Right cardiac atrium (tissue), 5 donors: ENCODE measurements at places on chromosomes 1 and 21. TPM values are rescaled to one million over a fixed set of nuclear protein-coding genes. Genes with fewer than 3 reads are reported as not detected.

- DNase-seq: peak; percentile 72
These were observed 15.5 kb downstream of the PI4KB start for GRCh38 chr1:151311589-151312331.

Gene HSD11B1
- total RNA-seq: 4.3 TPM

DNA sequence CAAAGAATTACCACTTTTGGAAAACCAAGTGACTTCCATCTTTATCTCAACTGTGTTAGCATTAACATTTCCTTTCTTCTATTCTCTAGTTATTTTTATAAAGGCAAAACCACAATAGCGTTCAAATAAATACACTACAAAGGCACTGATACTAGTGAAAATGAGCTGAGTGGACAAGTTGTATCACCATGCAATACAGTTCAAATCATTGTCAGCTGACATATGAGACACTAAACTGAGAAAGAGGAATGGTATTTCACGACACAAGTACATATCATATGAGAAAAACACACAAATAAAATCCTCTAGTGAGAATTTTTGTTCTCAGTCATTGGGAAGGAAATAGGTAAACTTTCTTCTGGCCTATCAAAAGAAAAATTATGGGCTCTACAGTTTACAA, 26.2 kb downstream of the ENAH start:
- no peak for DNase-seq

Gene PRAMEF20
- total RNA-seq: not detected

Gene DEPDC1
- 0.08 TPM for total RNA-seq

DNA sequence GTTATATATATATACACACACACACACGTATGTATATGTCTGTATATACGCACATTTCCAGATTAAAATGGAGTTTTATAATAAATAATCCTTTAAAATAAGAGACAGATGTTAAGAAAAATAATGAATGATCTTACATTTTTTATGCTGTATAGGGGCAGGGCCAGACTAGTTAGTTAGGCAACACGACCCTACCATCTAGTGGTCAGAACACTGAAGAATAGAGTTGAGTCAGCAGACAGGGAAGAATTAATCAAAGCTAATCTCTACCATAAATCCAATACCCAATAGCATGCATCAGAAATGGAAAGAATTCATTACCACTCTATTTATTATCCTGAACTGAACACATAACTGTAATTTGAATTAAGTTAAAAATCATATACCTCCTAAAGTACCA, 156.7 kb downstream of the BRINP3 start:
- no peak for DNase-seq

- DNase-seq: no peak
These were observed 32.9 kb upstream of the B3GALT5 start for GRCh38 chr21:39579734-39580332.

- DNase-seq: no peak
These were observed 9.0 kb upstream of the RHBG start for GRCh38 chr1:156359973-156360372.

GRCh38 chr1:58818075-58818474, 34.2 kb upstream of the JUN start:
- DNase-seq: no peak

Gene HLX
- 9.4 TPM for total RNA-seq

DNA sequence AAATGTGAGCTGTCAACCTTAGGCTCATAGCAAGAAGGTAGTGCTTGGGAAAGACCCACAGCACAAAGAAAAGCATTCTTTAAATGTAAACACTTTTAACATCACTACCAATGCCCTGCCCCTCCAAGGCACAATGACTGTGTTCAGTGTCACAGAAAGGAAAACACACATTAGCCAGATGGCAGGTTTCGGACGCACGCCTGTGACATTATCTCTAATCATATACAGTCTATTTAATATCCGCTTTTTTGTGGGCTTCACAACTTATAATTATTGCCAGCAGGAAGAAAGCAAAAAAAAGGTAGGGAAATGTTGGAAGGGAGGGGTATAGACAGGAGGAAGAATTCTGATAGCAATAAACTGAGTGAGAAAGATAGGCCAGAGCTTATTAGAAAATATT, 112.4 kb upstream of the BEND5 start:
- no peak for DNase-seq

GRCh38 chr21:38858026-38858811, 52.5 kb downstream of the ETS2 start:
- no peak for DNase-seq

GRCh38 chr1:42983253-42983652, 24.6 kb upstream of the SLC2A1 start:
- DNase-seq: no peak

Gene CPLANE2
- total RNA-seq: 4.0 TPM

Gene CFAP141
- not detected for total RNA-seq

GRCh38 chr1:209808059-209808581, 2.2 kb upstream of the IRF6 start:
- DNase-seq: peak; percentile 72

DNA sequence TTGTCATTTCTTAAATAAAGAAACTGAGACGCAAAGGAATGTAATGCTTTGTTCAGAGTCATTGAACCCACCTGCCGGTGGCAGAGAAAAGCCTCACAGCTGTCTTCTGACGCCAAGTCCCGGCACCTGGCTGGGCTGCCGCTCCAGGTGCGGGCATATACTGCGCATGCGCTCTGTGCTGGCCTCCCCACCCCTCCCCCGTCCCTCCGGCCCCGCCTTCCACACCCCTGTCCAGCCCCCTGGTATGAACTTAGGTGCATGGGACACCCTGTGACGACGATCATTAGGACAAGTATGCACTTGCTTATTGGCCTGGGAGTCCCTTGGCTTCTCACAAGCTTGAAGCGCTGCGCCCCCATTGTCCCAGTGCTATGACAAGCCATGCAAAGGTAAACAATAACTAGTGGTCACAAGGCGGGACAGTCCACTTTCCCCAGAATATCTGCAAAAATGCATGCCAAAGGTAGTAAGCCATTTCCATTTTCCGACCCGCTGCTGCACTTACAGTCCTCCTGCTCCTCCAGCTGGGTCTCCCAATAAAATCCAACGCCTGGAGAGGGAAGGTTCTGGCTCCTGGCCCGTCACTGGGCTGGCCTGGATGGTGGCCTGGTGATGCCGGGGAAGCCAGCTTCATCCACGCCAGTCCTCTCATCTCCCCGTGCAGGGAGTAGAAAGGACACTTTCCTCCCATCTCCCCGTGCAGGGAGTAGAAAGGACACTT, 100.4 kb downstream of the PSMG1 start:
- peak; percentile 84 for DNase-seq

Gene ICOSLG
- 2.6 TPM for total RNA-seq

GRCh38 chr1:27612718-27613117, 8.8 kb upstream of the AHDC1 start:
- peak; percentile 40 for DNase-seq

DNA sequence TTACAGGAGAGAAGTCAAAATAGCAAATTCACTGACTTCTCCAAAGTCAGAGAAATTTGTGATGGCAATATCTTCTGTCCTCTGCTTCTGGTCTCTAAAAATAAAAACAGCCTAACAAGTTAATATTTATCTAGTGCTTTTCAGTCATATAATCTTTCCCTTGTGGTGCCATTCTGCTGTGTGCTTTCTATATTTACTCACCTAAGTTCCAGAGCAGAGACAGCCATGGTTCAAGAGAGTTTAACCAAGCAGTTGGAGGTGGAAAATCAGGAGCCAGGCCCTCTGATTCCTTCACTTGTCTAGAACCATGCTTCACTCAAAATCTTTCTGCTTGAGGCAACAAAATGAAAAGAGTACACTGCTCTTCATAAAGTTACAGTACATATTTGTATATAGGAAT, 39.3 kb downstream of the BRINP2 start:
- DNase-seq: no peak

DNA sequence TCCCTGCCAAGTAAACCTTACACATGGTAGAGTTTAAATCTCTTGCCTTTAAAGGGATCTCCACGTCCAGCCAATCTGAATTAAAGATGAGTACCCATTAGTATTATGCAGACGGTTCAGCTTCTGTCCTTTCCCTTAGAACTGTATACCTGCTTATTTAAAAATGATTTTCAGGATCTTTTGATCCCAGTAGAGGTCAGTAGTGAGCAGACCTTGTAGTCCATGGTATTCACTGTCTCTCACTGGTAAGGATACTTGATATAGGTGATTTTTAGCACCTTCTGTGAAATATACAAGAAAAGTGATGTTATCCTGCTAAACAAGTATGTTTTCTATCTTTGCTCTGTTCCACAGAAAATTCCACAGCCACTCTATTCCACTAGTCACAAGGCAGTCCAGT, 1211.6 kb upstream of the ADGRL4 start:
- no peak for DNase-seq

DNA sequence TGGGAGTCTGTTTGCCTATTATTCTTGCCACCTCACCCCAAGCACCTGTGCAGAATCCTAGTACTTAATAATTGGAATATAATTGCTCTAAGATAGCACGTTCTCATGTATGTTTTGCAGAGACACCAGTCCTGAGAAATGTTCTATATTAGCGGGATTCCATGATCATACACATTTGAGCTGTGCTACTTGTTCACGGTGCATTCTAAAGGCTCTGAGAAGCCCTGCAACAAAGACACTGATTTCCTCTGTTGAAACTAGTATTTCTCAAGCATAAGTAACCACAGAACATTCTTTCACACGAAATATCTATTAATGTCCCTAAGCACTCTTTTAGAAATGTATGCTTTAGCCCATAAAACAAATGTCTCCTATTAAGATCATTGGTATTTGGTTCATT, 109.4 kb downstream of the BARHL2 start:
- no peak for DNase-seq

GRCh38 chr1:44012941-44013609, 18.2 kb downstream of the SLC6A9 start:
- DNase-seq: no peak

DNA sequence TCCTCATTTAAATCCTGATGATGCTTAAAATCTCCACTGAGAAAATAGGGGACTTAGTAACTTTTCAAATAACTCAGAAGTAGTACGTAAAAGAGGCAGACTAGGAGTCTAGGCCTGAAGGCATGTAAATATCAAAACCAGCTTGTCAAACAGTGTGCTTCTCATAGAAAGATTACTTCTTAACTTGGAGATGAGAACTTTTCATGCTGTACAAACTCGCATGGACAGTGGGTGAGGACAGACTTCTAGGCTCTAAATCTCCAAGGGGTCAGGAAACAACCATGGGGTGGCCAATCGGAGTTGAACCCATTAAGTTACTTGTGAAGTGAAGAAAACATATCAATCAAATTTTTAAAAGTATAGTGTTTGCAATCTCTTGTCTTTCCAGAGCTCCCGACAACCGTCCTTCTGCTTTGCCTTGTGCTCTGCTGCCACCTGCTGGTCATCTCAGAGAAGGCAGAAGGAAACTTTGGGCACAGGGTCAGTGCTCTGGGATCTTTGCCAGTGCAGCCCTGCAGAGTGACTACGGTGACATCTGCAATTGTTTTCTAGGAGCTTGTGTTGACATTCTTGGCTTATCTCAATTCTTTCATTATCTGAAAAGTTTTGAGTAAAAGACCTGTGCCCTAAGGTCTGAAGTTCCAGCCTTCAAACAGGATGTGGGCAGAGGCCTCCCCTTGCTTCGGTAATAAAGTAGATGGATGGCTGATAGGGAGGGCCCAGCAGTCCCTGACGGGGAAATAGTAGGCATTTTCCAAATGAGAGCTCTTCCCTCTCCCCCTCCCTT, 105.1 kb upstream of the PDE4B start:
- peak; percentile 84 for DNase-seq

DNA sequence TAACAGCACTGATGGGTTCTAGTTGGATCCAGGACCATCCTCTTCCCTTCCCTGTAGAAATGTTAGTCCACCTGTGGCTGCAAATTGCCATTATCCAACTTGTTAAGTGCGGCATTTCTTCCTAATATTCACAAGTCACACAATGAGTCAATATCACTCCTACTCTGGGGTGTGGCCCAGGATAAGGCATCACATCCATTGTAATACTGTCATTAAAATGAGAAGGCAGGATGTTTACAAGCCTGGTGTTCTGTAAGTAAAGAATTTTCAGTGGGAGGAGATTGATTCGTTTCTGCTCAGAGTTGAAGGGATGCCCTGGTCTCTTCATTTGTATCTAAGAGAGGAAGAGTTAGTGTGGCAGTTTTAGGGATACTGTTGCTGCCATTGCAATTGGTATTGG, 18.1 kb upstream of the ARHGAP29 start:
- no peak for DNase-seq

Gene GGPS1
- total RNA-seq: 29.9 TPM

- DNase-seq: no peak
These were observed 4.0 kb downstream of the SLC30A10 start for GRCh38 chr1:219924342-219924741.

- no peak for DNase-seq
These were observed 45.2 kb downstream of the TENT5C start for GRCh38 chr1:117650840-117651568.

GRCh38 chr1:15295696-15296095, 48.7 kb downstream of the FHAD1 start:
- DNase-seq: no peak

DNA sequence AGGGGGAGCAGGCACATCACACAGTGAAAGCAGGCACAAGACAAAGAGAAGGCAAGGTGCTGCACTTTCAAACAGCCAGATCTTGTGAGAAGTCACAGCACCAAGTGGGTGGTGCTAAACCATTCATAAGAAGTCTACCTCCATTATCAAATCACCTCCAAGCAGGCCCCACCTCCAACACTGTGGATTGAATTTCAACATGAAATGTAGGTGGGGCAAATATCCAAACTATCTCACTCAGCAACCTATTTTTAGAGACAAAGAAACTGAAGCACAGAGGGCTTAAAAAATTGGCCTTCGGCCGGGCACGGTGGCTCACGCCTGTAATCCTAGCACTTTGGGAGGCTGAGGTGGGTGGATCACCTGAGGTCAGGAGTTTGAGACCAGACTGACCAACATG, 90.4 kb downstream of the UBE2U start:
- no peak for DNase-seq

DNA sequence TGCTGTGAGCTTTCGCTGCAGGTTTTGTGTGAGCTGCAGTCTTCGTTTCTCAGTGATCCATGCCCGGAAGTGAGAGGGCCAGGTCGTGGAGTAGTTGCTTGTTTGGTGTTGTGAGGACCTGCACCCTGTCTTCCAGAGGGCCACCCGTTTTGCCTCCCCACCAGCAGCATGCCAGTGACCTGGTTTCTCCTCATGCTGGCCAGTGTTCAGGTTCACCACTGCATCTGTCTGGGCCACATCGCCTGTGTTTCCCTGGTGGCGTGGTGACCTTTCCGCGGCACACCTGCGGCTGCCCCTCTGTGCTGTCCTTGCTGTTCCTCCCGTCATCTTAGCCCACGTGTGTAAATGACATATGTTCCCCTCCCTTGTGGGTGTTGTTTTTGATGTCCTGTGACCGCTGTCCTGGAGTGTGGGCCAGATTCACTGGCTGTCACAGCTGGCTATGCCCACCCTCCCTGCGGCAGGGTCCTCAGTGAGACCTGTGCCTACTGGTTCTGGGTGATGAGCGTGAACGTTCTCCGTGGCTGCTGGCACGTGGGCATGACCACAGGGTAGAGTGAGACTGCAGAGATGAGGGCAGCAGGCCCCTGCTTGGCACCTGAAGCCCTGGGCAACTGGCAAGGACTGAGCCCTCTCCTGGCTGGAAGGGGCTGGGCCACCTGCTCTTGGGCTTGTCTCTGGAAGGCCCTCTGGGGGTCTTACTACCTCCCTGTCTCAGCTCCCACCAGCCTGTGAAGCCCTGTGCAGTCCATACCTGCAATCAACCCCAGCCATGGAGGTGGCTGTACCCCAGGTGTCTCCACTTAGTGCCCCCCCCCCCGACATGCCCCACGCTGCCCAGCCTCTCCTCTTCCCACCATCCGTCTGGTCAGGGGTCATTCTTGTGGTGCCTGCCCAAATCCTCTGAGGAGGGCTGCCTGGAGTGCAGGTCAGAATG, 7.3 kb downstream of the IBA57 start:
- no peak for DNase-seq

GRCh38 chr1:210291786-210292230, 36.9 kb upstream of the HHAT start:
- no peak for DNase-seq

- DNase-seq: no peak
These were observed 115.7 kb downstream of the RGL1 start for GRCh38 chr1:183920651-183921050.
